ENCODE measurements at places on chromosomes 16 and 17.

GRCh38 chr17:38421171-38421841 lies 7.0 kb upstream of the ARHGAP23 start:
- DNase-seq = no peak

DNA sequence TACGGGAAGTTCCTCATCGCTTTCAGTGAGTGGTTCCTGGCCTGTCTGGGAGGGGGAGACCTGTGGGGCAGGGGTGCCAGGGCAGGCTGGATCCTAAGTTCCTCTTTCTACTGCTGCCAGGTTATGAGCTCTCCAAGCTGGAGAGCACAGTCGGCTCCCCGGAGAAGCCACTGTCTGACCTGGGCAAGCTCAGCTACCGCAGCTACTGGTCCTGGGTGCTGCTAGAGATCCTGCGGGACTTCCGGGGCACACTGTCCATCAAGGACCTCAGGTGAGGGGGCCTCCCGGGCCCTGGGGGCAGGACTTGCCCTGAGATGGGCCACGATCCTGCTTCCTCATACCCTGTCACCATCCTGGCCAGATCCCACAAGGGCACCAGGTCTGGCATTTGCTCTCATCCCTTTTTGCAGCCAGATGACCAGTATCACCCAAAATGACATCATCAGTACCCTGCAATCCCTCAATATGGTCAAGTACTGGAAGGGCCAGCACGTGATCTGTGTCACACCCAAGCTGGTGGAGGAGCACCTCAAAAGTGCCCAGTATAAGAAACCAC lies 5.1 kb downstream of the PRSS8 start:
- DNase-seq = no peak

DNA sequence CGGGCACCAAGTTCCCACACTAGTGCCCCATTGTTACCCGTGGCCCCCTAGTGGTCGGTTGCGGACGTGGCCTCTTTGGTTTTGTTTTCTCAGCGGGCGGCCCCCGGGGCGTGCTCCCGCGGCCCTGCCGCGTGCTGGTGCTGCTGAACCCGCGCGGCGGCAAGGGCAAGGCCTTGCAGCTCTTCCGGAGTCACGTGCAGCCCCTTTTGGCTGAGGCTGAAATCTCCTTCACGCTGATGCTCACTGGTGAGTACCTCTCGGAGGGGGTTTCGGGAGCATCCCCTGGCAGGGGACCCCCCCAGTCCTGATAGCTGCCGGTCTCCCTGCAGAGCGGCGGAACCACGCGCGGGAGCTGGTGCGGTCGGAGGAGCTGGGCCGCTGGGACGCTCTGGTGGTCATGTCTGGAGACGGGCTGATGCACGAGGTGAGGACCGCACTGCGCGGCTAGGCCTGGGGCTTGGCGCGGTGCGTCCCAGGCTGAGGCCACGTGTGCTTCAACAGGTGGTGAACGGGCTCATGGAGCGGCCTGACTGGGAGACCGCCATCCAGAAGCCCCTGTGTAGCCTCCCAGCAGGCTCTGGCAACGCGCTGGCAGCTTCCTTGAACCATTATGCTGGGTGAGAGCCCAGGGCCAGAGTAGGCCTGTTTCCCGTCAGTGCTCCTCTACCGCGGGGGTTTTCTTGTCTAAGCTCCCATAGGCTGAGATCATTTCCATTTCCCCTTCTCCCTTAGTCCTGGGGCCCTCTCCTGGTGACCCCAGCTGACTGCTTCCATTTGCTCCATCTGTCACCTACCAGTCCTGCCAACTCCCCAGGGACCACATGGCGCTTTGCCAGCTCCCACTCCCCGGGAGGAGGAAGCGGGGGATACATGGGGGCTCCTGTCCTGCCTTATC lies 1.7 kb downstream of the SPHK1 start:
- DNase-seq = peak; percentile 81

- no peak for DNase-seq
Observed at GRCh38 chr17:41532947-41533570, 5.0 kb upstream of the KRT19 start.

GRCh38 chr16:56263711-56264608 lies 72.7 kb downstream of the GNAO1 start:
- DNase-seq = no peak
